ENCODE measurements at places on chromosomes 12 and 14.
A peak's percentile ranks its signal among the peaks of the same experiment; 100 is the strongest.

GRCh38 chr12:51429700-51430099 is 5.1 kb downstream of the SLC4A8 start:
- no peak for DNase-seq

GRCh38 chr14:40218282-40218941 is 786.2 kb upstream of the FBXO33 start:
- no peak for DNase-seq

DNA sequence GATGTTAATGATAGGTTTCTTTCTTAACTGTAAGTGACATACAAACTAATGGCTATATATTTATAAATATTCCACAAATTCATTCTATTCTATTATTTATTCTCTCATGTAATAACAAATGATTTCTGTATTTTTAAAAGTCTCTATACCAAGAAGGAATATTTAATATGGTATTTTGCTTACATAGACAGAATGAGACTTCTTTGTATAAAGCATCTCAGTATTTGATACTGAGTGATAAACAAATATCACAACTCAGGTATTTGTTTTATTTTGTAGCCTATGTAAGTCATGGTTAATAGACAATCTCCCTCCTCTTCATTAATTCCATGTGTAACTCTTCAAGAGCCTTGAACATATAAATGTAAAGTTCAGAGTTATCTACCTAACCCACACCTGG is 18.0 kb downstream of the ATL1 start:
- no peak for DNase-seq

- DNase-seq = peak; percentile 76
Observed at GRCh38 chr12:69059465-69060457, 126.8 kb upstream of the CPM start.

- DNase-seq = no peak
Observed at GRCh38 chr14:95388699-95389098, 69.0 kb upstream of the CLMN start.

DNA sequence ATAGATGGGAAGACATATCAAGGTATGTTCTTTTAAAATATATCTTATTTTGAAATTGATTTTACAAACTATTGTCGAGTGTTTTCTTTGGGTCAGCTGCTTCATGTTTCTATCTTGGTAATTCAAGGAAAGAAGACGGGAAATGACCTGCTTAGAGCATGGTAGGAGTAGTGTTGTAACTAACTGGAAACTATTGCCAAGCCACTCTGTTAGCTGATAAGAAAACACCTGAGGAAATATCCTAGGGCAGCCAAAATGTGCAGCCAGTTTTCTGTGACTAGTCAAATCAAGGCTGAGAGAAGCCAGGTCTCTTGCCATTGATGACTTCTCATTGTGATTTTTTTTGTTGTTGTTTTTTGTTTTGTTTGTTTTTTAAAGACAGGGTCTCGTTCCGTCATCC is 30.2 kb downstream of the METAP2 start:
- DNase-seq = no peak

DNA sequence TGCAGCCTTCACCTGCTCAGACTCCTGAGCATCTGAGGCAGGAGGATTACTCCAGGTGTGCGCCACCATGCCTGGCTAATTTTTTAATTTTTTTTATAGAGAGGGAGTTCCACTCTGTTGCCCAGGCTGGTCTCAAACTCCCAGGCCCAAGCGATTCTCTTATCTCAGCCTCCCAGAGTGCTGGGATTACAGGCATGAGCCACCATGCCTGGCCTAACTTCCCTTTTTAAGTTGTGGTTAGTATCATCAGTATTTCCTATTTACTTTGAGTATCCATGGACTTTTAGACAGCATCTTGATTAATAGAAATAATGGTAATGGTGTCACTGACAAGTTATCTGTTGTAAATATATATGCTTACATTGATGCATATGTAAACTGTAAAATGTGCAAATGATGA is 116.9 kb downstream of the FGD4 start:
- peak; percentile 44 for DNase-seq

DNA sequence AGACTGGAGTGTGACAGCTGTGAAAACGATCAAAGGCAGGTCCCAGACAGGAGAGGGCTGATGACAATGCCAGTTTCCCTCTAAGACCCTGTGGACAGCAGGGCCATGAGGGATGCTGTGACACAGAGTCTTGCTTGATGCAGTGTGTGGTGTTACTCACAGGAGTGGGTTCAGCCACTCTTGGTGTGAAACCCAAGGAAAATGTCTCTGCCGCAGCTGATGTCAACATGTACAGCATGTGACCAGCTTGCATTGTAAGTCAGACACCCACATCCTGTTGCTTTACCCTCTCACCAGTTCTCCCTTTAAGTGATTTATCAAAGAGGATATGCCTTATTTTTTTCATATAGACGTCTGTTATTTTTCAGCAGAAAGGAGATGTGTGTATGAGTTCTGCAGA is 268.6 kb downstream of the BTG1 start:
- DNase-seq = peak; percentile 98

DNA sequence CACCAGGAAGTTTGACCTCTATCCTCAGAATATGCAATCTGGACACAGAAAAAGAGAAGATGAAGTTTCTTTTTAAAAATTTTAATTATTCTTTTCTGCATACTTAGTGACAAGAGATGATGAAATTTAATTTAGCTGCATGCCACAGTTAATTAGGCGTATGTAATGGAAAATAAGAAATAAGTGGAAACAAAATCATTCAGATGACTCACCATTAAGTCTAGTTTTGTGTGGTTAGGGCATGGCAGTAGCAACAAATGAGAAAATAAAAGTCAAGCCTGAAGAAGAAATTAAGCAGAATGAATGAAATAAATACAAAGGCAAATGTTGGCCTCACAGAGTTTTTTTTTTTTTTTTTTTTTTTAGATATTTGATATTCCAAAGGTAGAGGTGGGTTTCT is 30.9 kb upstream of the KLRD1 start:
- DNase-seq = no peak

DNA sequence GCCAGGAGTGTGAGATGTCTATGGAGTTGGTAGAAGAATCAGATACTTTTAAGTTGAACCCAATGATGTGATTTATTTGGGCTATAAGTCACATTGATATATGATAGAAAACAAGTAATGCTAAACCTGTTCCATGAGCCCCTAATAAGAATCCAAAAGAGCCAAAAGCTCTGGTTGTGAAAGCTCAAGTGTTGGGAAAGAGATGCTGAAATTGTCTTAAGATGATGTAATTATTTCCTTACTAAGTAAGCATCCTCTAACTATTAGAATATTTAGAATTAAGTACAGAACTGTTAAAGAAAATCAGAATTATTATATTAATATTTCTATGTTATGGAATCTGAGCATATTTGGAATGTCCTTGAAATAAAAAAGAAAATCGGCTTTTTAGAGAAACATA is 17.6 kb upstream of the SLC2A13 start:
- DNase-seq = peak; percentile 88

DNA sequence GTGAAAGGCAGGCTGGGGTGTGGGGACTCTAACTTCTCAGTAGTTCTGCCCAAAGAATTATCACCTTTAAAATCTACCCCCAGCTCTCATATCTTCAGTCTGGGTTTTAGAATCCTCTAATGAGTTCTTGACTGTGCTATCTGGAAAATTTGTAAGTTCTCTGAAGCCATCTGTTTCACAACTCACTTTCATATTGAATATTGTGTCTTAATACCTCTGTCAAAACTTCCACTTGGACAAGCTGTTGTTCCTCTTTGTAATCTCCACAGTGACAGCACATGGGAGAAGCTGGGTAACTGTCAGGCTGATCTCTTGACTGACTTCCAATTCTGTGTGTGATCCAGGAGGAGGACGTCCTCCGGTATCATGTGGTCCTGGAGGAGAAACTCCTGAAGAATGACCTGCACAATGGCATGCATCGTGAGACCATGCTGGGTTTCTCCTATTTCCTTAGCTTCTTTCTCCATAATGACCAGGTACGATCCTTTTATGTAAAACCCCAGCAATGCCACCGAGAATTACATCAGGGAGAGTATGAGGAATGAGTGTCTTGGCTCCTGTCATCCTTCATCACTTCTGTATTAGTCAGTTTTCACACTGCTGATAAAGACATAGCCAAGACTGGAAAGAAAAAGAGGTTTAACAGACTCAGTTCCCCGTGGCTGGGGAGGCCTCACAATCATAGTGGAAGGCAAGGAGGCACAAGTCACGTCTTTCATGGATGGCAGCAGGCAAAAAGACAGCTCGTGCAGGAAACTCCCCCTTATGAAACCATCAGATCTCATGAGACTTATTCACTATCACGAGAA is 111.9 kb downstream of the STAB2 start:
- DNase-seq = peak; percentile 12

- no peak for DNase-seq
Observed at GRCh38 chr12:121701667-121702277, 10.8 kb upstream of the TMEM120B start.

DNA sequence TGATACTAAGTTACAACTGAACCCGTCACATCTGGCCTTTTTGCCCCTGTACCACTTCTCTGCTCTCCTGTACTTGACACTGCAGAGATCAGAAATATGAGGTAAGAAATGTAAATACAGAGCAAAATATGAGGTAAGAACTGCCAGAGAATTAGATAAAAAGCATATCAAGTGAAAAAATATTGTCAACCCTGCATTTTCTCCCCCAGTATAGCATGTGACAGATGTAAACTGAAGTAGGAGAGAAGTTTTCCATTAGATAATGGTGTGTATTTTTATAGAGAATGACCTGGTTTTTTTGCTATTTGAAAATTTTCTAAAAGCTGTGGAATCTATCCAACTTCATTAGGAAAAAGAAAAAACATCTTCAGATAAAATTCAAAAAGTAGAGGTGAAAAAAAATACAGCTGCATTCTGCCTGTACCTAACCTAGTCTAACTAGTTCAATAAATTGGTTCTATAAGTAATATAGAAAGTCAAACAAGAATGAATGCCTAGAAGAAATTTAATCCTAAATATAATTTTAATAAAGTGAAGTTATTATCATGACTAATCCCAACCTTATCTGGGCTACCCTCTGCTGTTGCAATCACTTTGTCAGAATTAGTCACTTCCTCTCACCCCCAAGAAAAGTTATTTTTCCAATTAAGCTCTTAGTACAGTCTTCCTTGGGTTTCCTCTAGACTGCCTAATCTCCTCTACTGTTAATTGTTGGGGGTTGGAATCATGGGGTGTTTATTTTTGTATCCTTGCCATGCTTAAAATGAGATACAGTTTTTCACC is 210.0 kb downstream of the RASSF9 start:
- DNase-seq = peak; percentile 1

- DNase-seq = no peak
Observed at GRCh38 chr12:116294454-116295165, 17.1 kb upstream of the MED13L start.

DNA sequence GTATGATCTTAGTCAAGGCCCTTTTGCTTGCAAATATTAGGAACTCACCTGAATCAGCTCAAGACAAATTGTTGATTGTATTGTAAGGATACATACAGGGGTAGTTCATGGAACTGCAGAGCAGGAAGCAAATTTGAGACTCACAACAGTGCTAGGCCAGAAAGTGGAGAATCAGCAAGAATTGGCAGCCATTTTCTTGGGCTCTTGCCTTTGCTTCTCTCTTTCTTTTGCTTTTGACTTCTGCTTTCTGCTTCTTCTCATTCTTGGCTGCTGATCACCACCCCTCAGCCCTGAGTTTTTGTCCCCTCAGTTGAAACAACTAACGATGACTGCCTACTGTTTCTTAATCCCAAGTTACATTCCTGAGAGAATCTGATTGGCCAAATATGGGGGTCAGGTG is 34.8 kb downstream of the KCNK13 start:
- DNase-seq = peak; percentile 3

DNA sequence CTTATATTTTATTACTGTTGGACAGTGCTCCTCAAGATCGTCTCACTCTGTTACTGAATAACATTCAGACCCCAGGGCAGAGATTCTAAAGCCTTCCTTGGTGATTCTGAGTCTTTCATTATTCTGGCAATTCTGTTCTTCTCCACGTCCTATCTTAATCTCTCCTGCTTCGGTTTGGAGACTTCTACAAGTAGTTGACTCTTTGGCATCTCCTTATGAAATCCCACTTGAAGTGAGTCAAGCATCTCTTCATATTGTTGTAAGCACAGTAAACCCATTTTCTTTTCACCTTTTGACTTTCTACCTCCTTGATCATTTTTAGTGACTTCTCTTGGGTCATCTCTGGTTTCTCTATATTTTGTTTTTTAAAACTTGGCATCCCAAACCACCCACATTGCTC is 132.8 kb downstream of the SAMD4A start:
- no peak for DNase-seq

GRCh38 chr12:79140711-79141110 is 276.1 kb downstream of the SYT1 start:
- DNase-seq = no peak

- DNase-seq = no peak
Observed at GRCh38 chr12:12486661-12487240, 75.9 kb downstream of the DUSP16 start.

- peak; percentile 80 for DNase-seq
Observed at GRCh38 chr12:96350982-96351381, 49.3 kb downstream of the CDK17 start.

GRCh38 chr12:11832093-11832492 is 182.6 kb downstream of the ETV6 start:
- DNase-seq = no peak

GRCh38 chr14:104689109-104689880 is at the start of gene INF2:
TSS of gene INF2 (plus strand) at chr14:104689618. CDS start at chr14:104701366, 11,748 bp downstream.
- peak; percentile 33 for DNase-seq

DNA sequence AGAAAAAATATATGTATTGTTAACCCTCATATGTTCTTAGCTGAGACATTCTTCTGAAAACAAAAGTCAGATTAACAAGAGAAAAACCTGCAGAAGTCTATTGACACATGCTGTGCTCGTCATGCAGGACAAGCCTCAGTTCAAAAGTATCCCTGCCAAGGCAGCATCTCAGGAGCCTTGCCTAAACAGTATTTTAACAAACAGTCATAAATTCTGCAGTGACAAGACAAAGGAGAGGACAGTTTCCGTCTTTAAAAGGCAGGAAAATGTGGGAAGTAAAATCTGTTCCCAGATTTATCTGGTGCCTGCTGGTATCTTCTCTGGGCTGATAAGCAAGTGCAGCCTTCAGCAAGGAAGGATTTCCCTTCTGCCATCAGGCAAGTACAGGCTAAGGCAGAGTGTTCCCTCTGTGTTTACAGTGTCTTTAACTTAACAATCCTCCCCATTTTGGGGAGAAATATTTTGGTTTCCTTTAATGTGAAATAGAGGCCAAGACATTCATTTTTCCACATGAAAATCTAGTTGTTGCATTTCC is 480.2 kb upstream of the CCDC196 start:
- DNase-seq = no peak

GRCh38 chr12:27331927-27332324 is 710 bp upstream of the BMAL2 start:
- peak; percentile 17 for DNase-seq

GRCh38 chr12:101773650-101774162 is 34.4 kb upstream of the SYCP3 start:
- DNase-seq = peak; percentile 79

- no peak for DNase-seq
Observed at GRCh38 chr14:88104710-88105109, 99.8 kb downstream of the GPR65 start.

DNA sequence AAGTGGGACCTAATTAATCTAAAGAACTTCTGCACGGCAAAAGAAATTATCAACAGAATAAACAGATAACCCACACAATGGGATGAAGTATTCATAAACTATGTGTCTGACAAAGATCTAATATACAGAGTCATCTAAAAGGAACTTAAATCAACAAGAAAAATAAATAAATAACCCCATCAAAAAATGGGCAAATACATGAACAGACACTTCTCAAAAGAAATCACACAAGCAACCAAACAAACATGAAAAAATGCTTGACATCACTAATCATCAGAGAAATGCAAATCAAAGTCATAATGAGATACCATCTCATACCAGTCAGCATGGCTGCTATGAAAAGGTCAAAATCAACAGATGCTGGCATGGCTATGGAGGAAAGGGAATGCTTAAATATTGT is 466.9 kb downstream of the SOX5 start:
- no peak for DNase-seq

All from CD14-positive monocyte (primary cell).